ENCODE measurements at places on chromosomes 16 and 17. TPM values are rescaled to one million over a fixed set of nuclear protein-coding genes. Genes with fewer than 3 reads are reported as not detected.

Gene KCNH6
- total RNA-seq, result not detected

Gene ADAD2
- total RNA-seq, result not detected

Gene BCAR1
- total RNA-seq, result not detected

Gene TEKT5
- total RNA-seq, result 0.42 TPM

Gene ASPHD1
- total RNA-seq, result not detected

Gene IGFALS
- not detected for total RNA-seq

Gene GNG13
- total RNA-seq, result not detected

Gene CHD9NB
- not detected for total RNA-seq

Gene MYH2
- total RNA-seq, result not detected

Gene OTOA
- total RNA-seq, result 0.07 TPM

Gene HSD17B2
- total RNA-seq, result not detected

Gene SEZ6
- not detected for total RNA-seq

Gene RAP1GAP2
- 13.4 TPM for total RNA-seq

Gene HASPIN
- 3.1 TPM for total RNA-seq

Gene KRT24
- total RNA-seq, result not detected
